Adrenal gland (tissue), 19 donors: ENCODE measurements at places on chromosomes 4 and X.

- H3K4me1 ChIP-seq, result no peaks in the 10 kb centered on the region
- no peak overlapping the region for H3K4me3 ChIP-seq
- no peak overlapping the region for H3K27ac ChIP-seq
- no peaks in the 10 kb centered on the region for H3K27me3 ChIP-seq
- DNase-seq, result no peak
These were observed 79.9 kb downstream of the ZFX start for GRCh38 chrX:24229400-24229879.

DNA sequence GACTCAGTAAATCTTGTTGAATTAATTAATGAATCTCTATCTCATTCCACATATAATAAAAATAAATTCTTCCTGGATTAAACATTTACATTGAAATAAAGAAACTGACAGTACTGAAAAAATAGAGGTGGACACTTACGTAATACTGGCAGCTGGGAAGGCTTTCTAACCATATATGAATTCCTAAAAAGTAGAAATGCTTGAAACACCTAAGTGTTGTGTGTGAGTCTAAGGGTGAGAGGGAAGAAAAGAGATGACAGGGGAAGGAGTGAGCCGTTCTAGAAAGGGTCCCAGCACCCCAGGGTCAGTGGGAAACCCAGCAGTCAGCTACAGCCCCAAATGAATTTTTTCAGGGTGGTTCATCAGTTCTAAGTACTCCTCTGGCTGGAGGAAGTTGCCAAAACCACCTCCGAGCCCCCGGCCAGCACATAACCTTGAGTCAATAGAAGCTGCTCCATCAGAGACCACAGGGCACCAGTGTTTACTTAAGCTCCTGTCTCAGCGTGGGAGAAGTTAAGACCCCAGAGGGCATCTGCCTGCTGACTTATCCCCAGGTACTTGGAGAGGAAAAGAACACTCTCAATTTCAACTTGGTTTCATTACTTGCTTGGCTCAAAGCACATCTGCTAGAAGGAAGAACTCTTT lies 18.3 kb downstream of the GAB3 start:
- no peak overlapping the region for H3K4me3 ChIP-seq
- H3K27ac ChIP-seq, result no peak overlapping the region
- no peak for DNase-seq
- no peaks in the 10 kb centered on the region for H3K36me3 ChIP-seq

DNA sequence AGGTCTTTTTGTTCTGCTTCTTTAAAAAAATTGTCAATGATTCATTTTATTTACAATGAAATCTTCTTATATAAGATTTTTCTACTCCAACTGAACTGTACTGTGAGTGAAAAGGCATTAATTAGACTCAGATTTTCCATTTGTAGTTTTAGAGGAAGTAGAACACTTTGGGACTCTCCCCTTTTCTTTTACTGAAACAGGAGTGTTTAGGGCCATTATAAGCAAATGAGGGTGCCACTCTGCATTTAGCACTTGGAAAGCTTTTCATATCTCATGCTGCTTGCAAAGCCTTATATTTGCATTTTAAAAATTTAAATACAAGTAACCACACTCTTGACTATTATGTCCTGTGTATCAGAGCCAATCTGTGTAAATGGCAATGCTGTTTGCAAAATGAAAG lies 584.3 kb downstream of the KLHL13 start:
- no peak overlapping the region for H3K4me3 ChIP-seq
- H3K4me1 ChIP-seq, result no peaks in the 10 kb centered on the region
- no peak for DNase-seq

DNA sequence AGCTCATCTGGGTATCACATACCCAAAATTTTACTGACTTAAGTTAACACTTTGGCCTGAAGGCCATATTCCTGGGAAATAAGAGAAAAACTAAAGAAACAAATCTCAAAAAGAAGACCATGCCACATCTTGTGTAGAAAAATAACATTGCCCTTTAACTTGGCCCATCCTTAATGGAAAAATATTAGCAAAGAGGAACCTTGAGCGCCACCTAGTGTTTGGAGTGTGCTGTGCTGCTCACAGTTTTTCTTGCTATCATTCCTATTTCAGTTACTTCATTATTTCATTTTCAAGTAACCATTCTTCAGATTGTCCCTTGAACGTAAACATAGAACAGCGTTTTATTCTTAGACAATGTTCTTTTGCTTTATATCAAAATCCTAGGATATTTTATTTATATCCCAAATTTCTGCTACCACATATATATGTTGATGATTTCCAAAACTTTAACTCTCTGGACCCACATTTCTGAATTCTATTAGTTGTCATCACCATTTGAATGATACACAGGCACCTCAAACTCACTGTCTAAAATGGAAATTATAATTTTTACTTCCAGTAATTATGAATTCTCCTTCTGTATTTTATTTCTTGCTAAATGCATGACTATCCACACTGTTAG lies 999.0 kb upstream of the ADGRL3 start:
- H3K27ac ChIP-seq, result no peak overlapping the region
- no peaks in the 10 kb centered on the region for H3K36me3 ChIP-seq
- no peaks in the 10 kb centered on the region for H3K4me1 ChIP-seq
- no peak overlapping the region for H3K4me3 ChIP-seq
- H3K27me3 ChIP-seq, result no peaks in the 10 kb centered on the region

DNA sequence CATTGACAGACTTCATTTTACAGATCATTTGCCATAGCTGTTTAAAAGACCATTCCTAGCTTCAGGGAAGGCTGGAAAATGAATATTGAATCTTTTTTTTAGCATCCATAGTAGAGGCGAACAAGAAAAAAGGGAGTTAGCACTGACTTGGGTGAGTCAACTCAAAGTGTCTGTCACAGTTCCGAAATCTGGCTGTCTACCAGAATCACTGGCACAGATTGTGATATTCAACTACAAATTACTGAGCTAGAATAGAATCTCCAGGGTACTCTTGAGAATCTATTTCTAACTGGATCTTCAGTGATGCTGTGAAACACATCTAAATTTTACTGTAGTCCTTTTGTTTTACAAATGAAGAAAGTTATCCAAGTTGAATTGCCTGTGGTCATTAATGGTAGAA lies 31.5 kb downstream of the SEC24B start:
- no peak overlapping the region for H3K4me3 ChIP-seq
- H3K4me1 ChIP-seq, result peaks cover 16% of the 10 kb centered on the region
- peak; percentile 50 for DNase-seq
- no peaks in the 10 kb centered on the region for H3K27me3 ChIP-seq

DNA sequence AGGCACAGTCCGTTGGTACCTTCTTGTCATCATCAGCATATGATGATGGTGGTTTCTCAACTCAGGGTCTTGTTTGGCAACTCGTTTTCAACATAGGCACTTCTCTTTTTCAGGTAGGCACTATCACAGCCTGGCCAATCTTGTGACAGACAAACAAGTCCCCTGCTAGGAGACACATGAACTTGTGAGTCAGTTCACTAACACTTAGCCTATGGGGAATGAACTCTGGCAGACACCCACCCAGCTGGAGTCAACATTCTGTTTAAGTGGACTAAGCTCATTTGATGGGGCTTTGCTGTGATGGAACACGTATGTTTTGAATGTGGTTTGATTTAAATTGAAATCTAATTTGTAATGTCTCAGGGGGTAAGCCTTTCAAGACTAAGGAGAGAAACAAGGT lies 100.7 kb upstream of the MAMLD1 start:
- no peak overlapping the region for H3K4me3 ChIP-seq
- peaks cover 6% of the 10 kb centered on the region for H3K27me3 ChIP-seq
- no peaks in the 10 kb centered on the region for H3K36me3 ChIP-seq
- no peak for DNase-seq
- H3K4me1 ChIP-seq, result no peaks in the 10 kb centered on the region

DNA sequence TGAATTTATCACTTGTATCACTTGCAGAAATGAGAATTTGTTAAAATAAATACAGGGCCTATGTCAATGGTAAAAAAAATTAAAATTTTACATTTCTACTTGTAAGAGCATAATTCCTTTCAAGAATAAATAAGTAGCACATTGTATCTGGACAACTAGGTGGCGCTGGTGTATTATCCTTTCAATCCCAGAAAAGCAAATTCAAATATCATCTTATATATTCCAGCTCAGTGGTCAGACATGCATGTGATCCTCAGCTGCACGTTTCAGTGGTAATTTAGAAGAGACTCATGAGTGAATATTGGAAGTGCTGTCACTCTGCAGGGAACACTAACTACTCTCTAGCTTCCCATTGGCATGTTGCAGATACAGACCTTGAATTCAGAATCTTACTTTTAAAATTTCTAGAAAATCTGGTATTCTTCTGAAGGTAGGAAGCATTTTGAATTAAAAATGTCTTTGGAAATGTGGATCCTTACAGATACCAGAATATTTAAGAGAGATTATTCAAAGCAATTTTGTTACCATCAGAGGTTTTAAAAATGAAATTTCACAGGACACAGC lies 1414.7 kb upstream of the TENM3 start:
- H3K27me3 ChIP-seq, result no peaks in the 10 kb centered on the region
- H3K27ac ChIP-seq, result no peak overlapping the region
- DNase-seq, result peak; percentile 68
- H3K4me3 ChIP-seq, result no peak overlapping the region
- peaks cover 25% of the 10 kb centered on the region for H3K4me1 ChIP-seq

DNA sequence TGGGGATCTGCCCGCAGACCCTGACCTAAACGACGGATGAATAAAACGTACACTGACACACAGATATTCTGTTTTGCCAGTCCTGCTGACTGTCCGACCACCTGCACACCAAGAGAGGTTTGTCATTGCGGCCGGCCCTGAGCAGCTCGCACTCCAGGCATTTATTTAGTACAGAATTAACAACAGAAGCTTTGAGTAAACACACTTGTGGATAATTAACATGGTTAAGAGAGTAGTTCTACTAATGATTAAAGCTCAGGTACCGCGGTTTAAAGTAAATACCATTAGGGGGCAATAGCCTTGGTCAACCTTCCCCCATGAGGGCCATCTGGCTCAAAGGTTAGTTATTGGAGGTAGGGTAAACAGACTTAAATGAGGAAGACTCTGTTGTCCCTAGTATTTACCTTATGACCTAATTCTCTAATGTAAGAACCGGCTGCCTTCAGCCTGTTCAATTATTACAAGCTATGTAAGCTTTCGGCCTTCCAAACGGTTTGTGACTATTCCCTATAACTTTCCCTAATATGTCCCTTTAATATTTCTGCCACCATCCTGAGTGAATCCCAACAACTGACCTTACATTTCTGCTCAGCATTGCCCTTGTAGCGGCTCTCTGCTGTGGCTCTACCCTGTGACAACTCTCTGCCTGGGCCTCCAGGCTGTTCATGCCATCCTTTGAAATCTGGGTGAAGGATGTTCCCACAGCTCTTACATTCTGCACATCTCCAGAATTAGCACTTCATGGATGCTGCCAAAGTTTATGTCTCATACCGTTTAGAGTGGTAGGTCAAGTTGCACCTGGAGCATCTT lies 46.9 kb upstream of the SYTL5 start:
- no peaks in the 10 kb centered on the region for H3K4me1 ChIP-seq
- H3K27me3 ChIP-seq, result no peaks in the 10 kb centered on the region
- no peak overlapping the region for H3K4me3 ChIP-seq
- no peaks in the 10 kb centered on the region for H3K36me3 ChIP-seq

DNA sequence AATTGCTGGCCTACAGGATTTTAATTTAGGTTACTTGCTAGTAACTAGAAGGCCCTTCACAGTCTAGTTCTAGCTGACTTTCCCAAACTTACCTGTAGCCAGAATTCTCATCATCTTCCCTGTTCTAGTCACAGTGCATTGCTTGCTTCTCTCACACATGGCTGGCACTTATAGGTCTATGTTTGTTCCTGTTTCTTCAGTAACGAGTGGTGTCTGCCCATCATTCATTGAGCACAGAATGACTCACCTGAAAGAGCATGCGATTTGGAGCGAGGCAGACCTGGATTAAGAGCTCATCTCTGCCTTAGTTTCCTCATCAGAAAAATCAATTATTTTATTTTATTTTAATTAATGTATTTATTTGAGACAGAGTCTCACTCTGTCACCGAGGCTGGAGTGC lies 201.7 kb upstream of the ANK2 start:
- H3K27ac ChIP-seq, result no peak overlapping the region
- no peak overlapping the region for H3K4me3 ChIP-seq
- no peaks in the 10 kb centered on the region for H3K4me1 ChIP-seq
- no peaks in the 10 kb centered on the region for H3K27me3 ChIP-seq
- no peak for DNase-seq
- H3K36me3 ChIP-seq, result no peaks in the 10 kb centered on the region

GRCh38 chrX:133857640-133858269 lies 127.6 kb downstream of the GPC3 start:
- H3K27me3 ChIP-seq, result peaks cover 18% of the 10 kb centered on the region
- no peak overlapping the region for H3K4me3 ChIP-seq
- no peaks in the 10 kb centered on the region for H3K36me3 ChIP-seq
- no peak for DNase-seq
- no peak overlapping the region for H3K27ac ChIP-seq

- no peak overlapping the region for H3K27ac ChIP-seq
- peaks cover 9% of the 10 kb centered on the region for H3K27me3 ChIP-seq
- no peak for DNase-seq
- no peaks in the 10 kb centered on the region for H3K4me1 ChIP-seq
- H3K36me3 ChIP-seq, result no peaks in the 10 kb centered on the region
These were observed 16.5 kb upstream of the SHOX start for GRCh38 chrX:614136-614535.

- no peak overlapping the region for H3K4me3 ChIP-seq
- no peak for DNase-seq
- no peak overlapping the region for H3K27ac ChIP-seq
- no peaks in the 10 kb centered on the region for H3K27me3 ChIP-seq
These were observed 206.4 kb upstream of the PACRGL start for GRCh38 chr4:20493761-20494353.

- H3K36me3 ChIP-seq, result no peaks in the 10 kb centered on the region
- no peaks in the 10 kb centered on the region for H3K27me3 ChIP-seq
- H3K4me1 ChIP-seq, result no peaks in the 10 kb centered on the region
- H3K27ac ChIP-seq, result no peak overlapping the region
- DNase-seq, result no peak
These were observed 73.6 kb downstream of the MED28 start for GRCh38 chr4:17688011-17688441.

DNA sequence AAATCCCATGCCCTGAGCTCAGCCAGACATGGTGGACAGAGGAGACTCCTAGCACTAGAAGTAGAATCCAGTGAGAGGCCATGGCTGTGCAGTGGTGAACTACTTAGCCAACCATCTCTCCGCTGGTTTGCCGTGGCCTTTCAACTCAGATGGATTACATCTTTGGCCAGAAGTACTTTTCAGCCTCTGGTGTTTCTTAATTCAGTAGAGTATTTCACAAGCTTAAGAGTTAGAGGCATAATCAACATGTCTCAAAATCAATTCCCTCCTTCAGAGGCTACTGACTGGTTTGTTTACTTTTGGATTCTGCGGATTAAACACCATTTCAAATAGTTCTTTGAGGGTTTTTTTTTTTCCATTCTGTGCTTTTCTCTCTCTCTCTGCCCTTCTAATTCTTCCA lies 91.1 kb upstream of the PGRMC2 start:
- no peak overlapping the region for H3K27ac ChIP-seq
- H3K4me1 ChIP-seq, result no peaks in the 10 kb centered on the region
- no peak overlapping the region for H3K4me3 ChIP-seq
- no peak for DNase-seq

GRCh38 chr4:173381610-173382009 lies 10.9 kb downstream of the SAP30 start:
- H3K4me3 ChIP-seq, result no peak overlapping the region
- DNase-seq, result no peak
- no peaks in the 10 kb centered on the region for H3K36me3 ChIP-seq
- H3K4me1 ChIP-seq, result no peaks in the 10 kb centered on the region
- H3K27ac ChIP-seq, result no peak overlapping the region

GRCh38 chr4:55162396-55162795 lies 37.0 kb upstream of the KDR start:
- H3K27me3 ChIP-seq, result peaks cover 6% of the 10 kb centered on the region
- no peak for DNase-seq
- H3K4me3 ChIP-seq, result no peak overlapping the region
- no peaks in the 10 kb centered on the region for H3K36me3 ChIP-seq
- no peaks in the 10 kb centered on the region for H3K4me1 ChIP-seq
